T-helper 2 cell (primary cell): ENCODE measurements at places on chromosomes 5 and 9.

DNA sequence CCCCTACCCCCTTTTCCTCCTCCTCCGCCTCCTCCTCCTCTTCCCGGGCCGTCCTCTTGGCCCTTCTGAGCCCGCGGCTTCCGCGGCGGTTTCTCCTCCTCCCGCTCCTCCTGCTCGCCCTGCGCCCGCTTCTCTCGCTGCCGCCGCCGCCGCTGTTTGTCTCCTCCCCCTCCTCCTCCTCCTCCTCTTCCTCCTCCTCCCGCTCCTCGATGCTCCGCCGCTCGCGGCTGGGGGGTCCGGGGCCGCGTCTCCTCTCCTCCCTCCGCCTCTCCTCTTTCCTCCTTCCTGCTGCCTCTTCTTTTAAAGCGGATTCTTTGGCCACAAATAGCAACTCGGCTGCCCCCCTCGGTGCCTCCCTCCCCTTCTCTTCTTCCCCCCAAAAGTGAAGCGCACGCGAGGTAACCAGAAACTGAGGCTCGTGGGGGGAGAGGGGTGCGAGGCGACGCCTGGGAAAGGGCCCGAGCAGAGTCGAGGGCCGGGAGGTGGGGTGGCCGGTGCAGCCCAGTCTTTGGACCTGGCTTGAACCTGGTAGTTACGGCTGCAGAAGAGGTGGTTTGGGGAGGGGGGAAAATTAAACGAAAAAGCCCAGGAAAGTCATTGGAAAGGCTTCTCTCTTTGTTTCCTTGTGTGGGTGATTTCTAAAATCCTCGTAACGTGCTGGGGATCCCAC lies 1058.5 kb upstream of the DMAC1 start:
- no peak for DNase-seq

DNA sequence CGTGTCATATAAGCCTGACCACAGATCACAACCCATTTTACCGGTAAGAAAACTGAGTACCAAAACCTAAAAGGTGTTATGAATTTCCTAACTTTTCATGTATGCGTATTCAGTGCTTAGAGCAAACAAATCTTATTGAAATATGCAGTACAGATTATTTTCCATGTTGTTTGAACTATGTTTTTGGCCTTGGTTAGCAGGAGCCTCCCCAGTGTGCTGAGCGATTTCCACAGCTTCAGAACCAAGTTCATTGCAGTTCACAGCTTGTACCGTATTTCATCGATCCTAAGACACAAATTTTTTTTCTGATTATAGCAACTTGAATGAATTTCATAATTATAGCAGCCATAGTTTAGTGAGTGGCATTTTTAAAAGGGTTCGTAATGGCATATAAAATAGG lies 13.7 kb downstream of the ADAMTSL1 start:
- no peak for DNase-seq

DNA sequence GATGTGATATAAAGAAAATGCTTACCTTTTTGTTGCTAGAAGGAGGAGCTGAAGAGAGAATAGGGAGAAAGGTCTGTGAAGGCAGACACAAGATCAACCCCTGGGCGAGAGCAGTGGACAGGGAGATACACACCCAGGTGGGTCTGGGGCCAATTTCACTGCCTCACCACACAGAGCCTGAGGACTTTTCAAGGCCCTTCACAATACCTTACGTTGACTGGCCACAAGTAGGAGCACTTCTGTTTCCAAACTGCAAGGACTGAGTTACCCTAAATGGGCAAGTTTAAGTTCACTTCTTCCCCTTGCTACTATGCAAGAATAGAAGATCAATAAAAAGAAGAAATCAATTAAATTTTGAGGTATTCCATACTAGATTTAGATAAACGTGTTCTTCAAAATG lies 174.5 kb upstream of the SLC12A2 start:
- no peak for DNase-seq

DNA sequence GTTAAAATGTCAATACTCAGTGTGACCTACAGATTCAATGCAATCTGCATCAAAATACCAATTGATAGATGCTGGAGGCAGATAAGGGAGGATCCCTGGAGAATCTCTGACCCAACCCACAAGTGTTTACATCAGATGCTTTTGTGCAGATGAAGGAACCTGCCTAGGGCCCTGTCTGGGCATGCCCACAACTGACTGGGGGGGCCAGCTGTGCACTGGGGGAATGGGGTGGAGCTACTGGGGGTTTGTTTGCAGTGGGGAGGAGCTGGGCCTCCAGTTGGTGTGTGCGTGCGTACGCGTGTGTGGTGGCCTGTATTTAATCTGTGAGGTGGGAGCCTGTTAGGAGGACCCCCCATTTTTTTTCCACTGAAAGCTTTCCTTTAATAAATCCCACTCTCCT lies 244.9 kb downstream of the TRIM36 start:
- DNase-seq: no peak

DNA sequence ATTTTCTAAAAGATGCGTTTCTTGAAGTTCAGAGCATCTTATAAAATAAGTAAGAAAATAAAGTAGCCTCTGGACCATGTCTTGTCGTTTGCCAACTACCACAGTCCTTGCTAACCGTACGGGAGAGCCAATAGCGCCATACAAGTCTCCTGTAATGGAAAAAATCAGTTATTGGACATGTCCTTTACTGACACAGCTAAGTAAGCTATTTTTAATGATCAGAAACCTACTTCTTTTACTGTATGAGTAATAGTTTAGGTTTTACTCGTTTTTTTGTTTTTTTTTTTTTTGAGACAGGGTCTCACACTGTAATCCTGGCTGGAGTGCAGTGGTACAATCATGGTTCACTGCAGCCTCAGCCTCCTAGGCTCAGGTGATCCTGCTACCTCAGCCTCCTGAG lies 37.7 kb upstream of the RAPGEF6 start:
- DNase-seq: no peak

- no peak for DNase-seq
Measured at GRCh38 chr9:136045595-136046553, 49.2 kb downstream of the NACC2 start.

GRCh38 chr5:45277860-45278259 lies 418.3 kb downstream of the HCN1 start:
- DNase-seq: no peak

DNA sequence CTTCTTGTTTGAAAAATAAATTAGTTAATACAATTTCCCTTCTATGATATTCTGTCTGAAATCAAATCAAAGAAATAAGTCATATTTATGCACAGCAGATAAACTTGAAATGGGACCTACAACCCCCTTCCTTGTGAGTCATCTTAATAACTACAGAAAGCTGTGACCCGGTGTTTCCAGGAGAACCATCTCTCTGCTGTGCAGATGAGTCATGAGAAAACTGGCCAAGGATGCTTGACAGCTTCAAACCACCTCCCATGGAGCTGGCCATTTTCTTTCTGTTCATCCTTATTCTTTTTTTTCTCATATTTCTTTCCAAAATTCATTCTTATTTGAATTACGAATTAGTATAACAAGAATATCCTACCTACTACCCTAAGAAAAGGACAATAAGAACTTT lies 43.4 kb upstream of the NR4A3 start:
- no peak for DNase-seq

DNA sequence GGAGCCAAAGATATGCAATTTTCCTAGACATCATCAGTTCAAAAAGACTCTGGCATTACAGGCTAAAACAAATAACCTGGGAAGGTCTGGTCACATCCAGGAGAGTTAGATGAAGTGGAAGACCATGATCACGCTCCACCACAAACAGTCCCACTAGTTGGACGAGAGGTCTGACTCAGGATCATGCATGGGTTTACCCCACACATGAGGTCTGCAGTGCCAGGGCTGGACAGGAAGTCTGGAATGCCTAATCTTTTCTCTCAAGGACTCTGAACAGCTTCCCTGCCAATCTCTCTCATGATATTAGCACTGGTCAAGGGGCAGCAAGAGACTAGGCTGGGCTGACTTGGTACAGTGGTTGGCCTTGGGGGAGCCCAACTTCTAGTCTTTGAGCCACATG lies 7.1 kb downstream of the PRUNE2 start:
- no peak for DNase-seq

DNA sequence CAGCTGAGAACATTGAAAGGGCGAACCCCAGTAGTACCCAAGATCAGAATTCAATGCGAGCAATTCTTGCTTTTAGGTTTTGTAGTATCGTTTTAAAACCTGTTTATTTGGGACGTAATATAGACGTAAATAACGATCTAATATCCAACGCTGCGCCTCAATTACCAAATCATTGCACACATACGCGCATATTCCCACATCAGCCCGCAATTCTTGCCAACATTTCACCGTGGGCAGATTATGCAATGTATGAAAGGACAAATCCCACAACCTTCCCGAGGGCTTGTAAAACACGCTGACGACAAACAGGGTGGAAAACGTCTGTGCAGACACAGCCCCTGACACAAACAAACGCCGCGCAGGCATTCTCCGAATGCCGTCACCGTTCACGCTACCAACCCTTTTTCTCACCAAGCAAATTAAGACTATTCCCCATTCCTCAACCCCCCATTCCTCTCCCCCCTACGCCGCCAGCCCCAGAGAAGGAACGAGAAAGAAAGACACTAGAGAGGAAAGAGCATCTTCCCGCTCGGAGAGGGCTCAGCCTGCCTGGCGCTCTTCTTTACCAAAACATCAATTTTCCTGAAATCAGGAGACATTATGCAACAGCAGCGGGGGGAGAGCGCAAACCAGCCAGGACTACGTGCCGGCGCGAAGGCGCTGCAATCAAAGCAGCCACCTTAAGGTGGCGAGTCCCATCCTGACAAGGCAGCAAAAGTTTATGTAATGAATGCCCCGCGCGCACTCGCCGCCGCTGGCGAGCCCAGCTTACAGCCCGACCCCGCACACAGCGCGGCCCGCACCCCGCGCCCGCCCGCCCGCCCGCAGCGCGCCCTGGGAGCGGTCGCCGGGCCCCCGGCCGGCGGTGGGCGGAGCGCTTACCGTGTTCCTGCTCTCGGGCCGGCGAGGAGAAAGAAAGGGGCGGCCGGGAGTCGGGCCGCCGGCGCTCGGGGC lies 597 bp downstream of the NFIL3 start:
- peak; percentile 46 for DNase-seq

- no peak for DNase-seq
Measured at GRCh38 chr5:119031905-119032304, 39.0 kb upstream of the DMXL1 start.

GRCh38 chr5:133839721-133840120 lies 128.7 kb downstream of the C5orf15 start:
- DNase-seq: no peak

GRCh38 chr5:92207151-92207550 lies 824.0 kb upstream of the ARRDC3 start:
- no peak for DNase-seq

GRCh38 chr9:81847181-81847915 lies 80.9 kb upstream of the SPATA31D4 start:
- DNase-seq: no peak

- DNase-seq: no peak
Measured at GRCh38 chr5:122356855-122357254, 44.8 kb downstream of the SNCAIP start.

DNA sequence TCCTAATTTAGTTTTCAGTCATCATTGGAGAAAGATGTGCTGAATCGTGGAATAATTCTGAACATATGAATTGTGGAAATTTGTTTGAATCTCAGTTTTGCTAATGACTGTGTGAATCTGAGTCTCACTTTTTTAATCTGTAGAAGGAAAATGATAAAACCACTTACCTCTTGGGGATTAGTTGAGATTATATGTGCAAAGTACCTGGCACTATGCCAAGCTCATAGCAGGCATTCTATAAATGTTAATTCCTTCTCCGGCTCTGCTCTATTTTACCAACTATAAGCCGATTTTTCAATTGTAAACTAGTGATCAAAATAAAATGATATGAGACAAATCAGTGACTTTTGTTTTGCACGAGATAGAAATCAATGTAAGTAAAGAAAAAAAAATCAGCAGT lies 290.8 kb downstream of the TRPM3 start:
- DNase-seq: no peak

DNA sequence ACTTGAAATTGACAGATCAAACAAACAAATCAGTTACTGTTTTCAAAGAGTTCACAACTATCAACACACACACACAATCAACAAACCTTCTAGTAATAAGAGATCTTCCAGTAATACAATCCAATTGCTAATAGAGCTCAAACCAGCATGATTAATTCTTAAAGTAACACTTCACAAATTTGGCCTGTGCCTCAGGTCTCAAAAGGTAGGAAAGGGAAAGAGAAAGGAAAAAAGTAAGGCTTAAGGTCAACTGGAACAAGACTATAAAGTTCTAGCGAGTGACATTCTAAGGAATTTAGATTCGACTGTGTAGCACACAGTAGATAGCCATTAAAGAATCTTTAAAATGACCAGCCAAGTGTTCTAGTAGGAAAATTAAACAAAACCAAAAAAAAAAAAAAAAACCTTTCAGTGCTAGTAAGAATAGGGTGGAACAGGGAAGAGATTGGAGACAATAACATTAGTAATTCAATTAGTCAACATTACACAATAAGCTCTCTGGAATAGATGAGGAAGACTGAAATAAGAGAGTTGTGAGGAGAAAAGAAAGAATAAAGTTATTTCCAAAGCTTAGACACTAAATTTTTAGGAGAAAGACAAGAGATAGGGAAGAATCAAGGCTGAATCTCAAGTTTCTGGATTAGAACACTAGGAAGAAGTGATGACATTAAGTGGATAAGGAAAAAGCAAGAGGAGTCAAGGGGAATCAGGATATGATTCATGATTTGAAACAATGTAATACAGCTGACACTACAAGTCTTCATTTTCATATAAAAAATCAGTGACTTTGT lies 86.1 kb downstream of the FBXL17 start:
- no peak for DNase-seq

DNA sequence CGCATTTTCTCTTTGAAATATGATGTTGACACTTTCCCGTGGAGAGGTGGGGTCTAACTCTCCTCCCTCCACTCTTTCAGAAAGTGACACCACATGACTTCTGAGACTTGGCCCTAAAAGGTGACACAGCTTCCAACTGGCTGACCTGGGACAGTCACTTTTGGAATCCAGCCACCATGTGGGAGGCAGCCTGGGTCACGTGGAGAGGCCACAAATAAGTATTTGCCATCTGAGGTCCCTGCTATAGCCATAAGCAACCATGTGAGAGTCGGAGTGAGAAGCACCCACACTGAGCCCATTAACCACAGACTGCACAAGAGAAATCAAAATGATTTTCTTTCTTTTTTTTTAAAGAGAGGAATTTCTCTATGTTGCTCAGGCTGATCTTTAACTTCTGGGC lies 4.1 kb upstream of the PHYKPL start:
- DNase-seq: no peak

GRCh38 chr9:72292256-72292682 lies 72.7 kb downstream of the ZFAND5 start:
- DNase-seq: peak; percentile 49

GRCh38 chr5:1522601-1523479 lies 920 bp downstream of the LPCAT1 start:
- DNase-seq: no peak

DNA sequence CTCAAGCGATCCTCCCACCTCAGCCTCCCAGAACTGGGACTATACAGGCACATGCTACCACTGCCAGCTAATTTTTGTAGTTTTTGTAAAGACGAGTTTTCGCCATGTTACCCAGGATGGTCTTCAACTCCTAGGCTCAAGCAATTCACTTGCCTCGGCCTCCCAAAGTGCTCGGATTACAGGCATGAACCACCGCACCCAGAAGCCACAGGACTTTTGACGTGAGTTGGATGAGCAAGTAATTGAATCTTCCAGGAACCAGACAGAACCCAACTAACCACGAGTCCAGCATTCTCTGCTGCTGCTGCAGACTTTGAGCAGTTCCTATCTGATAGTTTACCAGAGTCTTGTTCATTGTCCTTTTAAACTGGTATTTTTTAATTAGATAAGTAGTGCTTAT lies 9.6 kb upstream of the ATP6V0E1 start:
- DNase-seq: no peak
